ENCODE measurements at places on chromosomes 2 and 18. TPM values are rescaled to one million over a fixed set of nuclear protein-coding genes. Genes with fewer than 3 reads are reported as not detected.

Gene CKAP2L
- 14.0 TPM for total RNA-seq

Gene CNGA3
- total RNA-seq: not detected

Gene LINC00305
- not detected for total RNA-seq

Gene PLA2R1
- 6.2 TPM for total RNA-seq

Gene KIAA2012
- total RNA-seq: not detected

Gene DCC
- not detected for total RNA-seq

Gene KLHL41
- 0.40 TPM for total RNA-seq

Gene KCNF1
- not detected for total RNA-seq

Gene NDC80
- 9.7 TPM for total RNA-seq

DNA sequence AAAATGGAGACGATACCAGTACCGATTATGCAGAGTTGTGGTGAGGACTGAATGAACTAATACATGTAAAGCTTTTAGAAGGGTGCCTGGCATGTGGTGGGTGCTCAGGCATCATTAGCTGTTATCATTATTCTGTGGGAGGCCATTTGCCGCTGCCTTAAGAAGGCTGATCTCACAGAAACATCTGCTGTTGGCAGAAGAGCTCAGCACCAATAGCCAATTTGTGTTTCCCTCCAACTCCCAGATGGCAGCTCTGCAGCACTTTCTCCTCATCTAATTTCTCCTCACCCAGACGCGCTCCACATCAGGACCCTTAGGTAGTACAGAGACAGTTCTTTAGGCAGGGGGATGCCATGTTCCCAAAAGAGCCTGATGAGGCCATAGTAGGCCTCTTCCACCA, 15.8 kb upstream of the CYP1B1 start:
- ATAC-seq: no peak

GRCh38 chr2:119291588-119292167, 68.0 kb downstream of the STEAP3 start:
- ATAC-seq: no peak

DNA sequence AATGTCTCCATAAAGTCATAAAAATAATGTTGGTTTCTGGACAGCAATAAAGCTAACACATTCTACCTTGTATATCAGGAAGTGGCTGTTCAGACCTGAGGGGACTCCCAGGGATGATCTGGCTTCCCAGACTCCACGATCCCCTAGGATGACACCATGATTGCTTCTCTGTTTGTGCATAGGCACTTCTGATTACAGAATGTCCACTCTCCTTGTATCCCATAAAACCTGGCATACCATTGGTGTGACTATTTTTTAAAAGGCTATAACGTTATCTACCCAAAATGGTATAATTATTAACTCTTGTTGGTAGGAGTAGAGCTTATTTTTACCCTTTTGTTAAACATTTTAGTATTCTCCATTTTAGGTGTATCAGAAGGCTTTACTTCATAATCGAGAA, 57.1 kb downstream of the PTH2R start:
- ATAC-seq: no peak

GRCh38 chr2:197195518-197195917, 115.1 kb downstream of the ANKRD44 start:
- no peak for ATAC-seq

- no peak for ATAC-seq
Measured at GRCh38 chr18:6397931-6398566, 16.7 kb downstream of the L3MBTL4 start.

DNA sequence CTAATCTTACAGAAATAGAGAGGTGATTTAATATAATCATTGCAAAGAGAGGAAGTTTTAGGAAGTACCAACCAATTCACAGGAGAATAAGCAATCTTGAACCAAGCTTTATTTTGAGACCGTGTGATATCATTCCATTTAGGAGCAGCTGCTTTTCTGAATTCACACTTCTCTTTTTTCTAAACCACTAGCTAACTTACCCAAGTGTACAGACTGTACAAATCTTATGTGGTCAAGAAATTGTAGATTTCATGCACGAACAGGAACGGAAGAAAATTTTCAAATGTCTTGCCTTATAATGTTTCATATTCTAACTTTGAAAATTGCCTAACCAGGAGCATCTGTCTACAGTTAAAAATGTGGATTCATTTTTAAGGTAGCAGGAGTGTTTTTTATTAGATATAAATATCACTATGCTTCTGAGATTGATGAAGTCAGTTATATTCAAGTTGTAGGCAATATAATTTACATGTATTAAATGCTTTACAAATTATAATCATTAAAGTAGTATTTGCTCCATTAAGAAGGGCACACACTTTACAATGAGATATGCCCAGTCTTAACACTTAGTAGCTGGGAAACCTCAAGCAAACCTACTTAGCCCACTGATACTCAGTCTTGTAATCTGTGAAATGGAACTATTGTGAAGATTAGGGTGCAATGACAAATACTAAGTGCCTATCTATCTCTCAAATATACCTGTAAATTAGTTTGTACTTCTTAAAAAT, 302.2 kb upstream of the STON1 start:
- no peak for ATAC-seq

GRCh38 chr2:219160186-219161017, at the start of gene NHEJ1:
NHEJ1 (minus strand) TSS chr2:219160815; CDS start chr2:219158362, 2,453 bp downstream.
- peak; percentile 97 for ATAC-seq

- ATAC-seq: peak; percentile 99
Measured at GRCh38 chr18:57921708-57922107, 118.6 kb upstream of the ATP8B1 start.

DNA sequence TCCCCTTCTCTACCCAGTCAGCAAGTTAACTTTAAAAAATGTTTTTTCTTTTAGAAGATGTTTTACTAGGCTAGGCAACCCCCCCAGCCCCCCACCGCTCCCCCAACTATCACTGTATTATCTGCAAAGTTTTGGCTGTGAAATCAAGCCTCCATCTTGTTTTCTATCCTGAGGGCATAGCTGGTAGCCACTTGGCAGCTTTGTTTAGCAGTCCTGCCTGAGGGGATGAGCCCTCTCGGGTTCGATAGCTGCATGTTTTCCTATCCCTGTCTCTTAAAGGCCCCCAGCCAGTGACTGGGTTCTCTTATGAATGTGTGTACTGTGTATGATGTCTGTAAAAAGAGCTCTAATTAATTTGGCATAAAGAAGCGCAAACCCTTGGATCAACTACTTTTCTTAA, 43.4 kb downstream of the MRO start:
- no peak for ATAC-seq

DNA sequence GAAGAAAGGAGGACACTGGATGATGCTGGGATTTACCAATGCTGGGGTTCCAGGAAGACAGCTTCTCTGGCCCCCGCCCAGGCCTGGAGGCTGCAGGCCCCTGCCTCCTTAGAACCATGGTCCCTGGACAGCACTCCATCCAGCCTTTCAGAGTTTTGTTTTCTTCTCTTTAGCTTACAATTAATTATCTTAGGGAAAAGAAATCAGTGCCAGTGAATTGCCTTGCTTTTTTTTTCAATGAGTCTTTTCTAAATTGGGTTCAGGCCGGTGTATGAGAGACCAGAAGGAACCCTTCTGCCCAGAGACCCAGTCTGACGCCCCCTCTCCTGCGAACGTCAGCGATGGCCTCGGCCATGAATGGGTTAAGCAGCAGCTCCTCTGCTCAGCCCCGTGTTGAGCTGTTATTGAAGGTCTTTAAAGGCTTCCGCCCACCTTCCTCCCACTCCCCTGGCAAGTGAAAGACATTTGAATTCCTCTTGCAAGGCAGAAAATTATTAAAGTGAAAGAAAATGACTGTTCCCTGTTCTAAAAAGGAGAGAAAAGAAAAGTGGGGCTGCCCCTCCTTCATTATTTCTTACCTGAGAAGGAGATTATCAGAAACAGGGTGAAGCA, 65.7 kb upstream of the CHMP1B start:
- no peak for ATAC-seq

- no peak for ATAC-seq
Measured at GRCh38 chr2:55087936-55088335, 37.7 kb upstream of the RTN4 start.

DNA sequence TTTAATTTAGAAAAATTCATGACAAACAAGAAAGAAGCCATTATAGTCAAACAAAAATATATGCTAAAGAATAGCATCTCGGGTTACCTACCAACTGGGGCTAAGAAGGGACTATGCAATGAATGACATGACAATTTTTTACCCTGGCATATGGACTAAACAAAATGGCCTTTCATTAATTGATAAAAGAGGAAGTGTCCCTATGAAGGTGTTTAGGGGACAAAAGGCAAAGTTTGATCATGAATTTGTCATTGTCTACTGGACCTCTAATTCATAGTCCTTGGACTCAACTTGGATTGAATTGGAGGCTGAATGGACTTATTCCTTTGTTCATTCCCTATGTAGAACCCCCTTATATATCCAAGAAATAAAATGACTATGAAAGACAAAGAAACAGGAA, 12.7 kb downstream of the MAIP1 start:
- no peak for ATAC-seq

- ATAC-seq: peak; percentile 63
Measured at GRCh38 chr18:25935356-25935755, 155.1 kb downstream of the SS18 start.

- no peak for ATAC-seq
Measured at GRCh38 chr18:53937037-53937436, 287.4 kb downstream of the MBD2 start.

DNA sequence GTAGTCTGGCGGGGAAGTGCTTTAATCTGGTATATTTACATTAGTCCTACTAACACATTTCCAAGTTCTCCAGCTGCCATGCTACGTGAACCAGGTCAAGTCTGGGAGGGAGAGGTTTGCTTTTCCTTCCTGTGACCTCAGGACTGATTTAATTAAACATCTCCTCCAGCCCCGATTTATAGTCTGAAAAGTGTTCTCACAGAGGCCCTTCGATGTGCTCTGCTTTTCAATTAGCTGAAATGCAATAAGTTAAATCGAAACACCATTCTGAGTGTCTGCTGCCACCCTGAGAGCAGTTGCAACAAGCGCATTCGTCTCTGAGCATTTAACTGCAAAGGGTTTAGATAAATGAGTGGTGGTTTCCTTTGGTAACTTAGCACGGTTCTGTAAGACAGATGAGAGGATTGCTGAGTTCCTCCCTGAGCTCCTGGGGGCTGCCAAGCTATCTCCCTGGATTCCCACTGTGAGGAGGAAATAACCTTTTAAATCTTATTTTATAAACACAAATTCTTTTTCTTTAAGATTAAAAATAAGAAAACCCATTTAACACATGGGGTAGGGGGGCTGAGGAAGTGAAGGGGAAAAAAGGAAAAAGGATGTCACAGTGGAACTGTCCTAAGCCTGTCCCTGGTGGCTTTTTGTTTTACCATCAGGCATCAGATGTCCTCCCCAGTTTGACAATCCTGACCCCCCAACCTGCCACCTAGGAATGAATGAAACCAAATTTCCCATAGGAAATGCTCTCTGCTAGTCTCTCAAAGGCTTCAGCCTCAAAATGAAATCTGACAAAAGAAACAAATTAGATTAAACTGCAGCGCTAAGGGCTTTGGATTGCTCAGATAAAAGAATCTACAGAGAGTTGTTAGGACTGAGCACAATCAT, 56.5 kb upstream of the CREB1 start:
- ATAC-seq: peak; percentile 73

DNA sequence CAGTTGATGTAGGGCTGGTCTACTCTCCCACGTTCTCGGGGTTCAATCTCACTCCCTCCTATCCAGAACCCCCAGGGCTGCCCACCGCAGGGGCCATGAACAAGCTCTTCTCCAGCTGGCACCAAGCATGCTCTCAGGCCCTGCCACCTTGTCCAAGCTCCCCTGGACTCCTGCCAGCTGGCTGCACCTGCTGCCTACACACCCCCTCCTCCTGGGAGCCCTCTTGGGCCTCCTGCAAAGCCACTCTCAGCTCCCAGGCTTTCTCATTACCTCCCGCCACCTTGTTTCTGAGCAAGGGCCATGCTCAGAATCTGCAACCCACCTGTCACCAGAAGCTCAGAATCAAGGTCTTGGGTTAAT, 56.0 kb downstream of the HDAC4 start:
- ATAC-seq: no peak

GRCh38 chr2:158202161-158202815, 100.6 kb downstream of the UPP2 start:
- ATAC-seq: no peak

DNA sequence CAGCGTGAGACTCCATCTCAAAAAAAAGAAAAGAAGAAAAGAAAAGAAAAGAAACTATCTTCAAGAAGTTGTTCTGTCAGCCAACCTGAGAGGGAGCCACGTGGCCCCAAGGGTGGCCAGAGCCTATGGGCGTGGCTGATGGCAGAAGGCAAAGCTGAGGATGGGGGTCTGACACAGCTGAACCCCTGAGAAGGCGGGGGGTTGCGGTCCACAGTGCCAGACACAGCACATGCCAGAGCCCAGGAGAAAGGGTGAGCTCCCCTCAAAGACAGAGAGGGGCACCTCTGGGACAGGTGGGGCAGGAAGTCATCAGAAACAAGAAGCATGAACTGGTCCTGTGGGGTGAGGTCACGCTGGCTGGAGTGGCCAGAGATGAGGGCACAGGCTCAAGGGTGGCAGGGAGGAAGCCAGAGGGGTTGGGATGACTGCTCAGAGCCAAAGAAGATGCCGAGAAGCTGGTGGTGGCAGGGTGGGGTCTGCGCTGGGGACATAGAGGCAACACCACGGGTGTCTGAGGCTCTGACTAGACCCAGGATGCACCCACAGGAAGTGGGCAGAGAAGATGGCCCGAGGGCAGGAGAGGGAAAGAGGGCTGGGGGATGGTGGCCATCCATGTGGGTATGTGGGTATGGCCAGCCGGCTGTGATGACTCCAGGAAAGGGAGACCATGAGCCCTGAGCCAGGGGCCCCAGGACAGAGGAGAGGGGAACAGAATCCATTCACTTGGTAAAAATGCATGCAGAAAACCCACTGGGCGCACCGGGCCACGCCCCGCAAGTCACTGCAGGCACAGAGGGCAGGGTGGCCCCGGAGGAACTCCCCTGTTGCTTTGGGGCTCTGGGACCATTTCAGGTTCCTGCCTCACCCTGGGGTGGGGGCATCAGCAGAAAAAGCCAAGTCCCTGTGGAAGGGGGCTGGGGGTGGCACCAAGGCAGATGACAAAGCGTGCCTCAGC, 8.4 kb downstream of the KIF1A start:
- no peak for ATAC-seq

- no peak for ATAC-seq
Measured at GRCh38 chr2:135773917-135774316, 32.3 kb downstream of the UBXN4 start.

GRCh38 chr2:201862843-201863242, 56.5 kb downstream of the CDK15 start:
- ATAC-seq: no peak

- ATAC-seq: no peak
Measured at GRCh38 chr2:79862756-79863155, 349.9 kb downstream of the CTNNA2 start.
